ENCODE measurements at places on chromosomes 6 and 20.

DNA sequence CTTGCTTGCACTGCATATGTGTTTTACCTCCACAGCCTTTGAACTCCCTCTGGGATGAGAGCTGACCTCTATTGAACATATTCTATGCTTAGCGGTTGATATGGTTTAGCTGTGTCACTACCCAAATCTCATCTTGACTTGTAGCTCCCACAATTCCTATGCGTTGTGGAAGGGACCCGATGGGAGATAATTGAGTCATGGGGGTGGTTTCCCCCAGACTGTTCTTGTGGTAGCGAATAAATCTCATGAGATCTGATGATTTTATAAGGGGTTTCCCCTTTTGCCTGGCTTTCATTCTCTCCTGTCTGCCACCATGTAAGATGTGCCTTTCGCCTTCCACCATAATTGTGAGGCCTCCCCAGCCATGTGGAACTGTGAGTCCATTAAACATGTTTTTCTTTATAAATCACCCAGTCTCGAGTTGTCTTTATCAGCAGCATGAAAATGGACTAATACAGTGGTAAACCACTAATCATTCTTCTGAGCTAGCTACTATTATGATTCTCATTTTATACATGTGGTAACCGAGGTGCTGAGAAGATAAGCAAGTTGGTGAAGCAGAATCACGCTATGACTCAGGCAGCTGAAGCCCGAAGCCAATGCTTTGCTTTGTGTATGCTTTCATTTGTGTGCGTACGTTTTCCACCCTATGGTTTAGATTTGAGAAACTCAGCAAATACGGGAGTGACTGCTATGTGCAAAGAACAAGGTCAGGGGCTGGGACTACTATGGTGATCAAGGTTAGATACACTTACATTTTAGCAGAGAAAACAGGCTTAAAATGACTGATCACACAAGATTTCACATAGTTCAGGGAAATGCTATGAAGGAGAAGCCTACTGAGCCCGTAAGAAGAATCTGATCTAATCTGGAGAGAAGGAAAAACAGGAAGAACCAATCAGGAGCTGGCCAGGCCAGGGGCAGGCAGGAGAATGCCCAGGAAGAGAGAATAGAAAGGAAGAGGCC lies 363.5 kb downstream of the ESR1 start:
- DNase-seq, result peak; percentile 66

GRCh38 chr20:59001449-59002171 lies 5.4 kb downstream of the CTSZ start:
- no peak for DNase-seq

DNA sequence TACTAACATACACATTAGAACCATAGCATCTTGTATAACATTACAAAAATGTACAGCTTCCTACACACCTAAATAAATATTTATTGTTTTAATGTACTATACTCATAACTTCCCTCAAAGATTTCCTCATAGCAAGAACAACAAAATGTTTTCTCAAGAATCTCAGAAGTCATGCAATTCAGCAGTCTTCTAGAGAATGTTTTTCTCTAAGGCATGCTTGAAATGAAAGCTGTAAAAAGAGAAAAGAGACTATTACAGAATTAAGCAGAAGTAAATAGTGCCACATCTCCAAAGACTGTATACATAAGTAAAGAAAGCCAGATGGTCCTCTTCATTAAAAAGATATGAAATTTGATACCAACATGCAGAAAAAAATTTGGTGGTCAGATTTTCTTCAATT lies 672.2 kb downstream of the EPM2A start:
- no peak for DNase-seq

GRCh38 chr20:56974499-56975250 lies 291.8 kb downstream of the BMP7 start:
- no peak for DNase-seq

DNA sequence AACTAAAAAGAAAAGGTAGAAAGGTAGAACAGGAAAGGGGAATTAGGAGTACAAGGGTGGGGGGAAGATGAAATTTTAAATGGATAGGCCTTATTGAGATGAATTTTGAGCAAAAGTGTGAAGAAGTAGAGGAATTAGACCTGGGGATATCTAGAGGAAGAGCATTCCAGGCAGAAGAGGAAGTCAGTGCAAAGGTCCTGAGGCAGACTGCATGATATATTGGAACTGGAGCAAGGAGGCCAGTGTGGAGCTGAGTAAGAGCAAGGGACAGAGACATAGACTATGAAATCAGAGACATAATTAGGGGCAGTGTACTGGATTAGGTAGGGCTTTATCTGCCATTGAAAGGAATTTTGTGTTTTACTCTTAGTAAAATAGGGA lies 40.4 kb downstream of the MAPK14 start:
- no peak for DNase-seq

- peak; percentile 50 for DNase-seq
Observed at GRCh38 chr6:27177485-27178406, 69.8 kb upstream of the PRSS16 start.

DNA sequence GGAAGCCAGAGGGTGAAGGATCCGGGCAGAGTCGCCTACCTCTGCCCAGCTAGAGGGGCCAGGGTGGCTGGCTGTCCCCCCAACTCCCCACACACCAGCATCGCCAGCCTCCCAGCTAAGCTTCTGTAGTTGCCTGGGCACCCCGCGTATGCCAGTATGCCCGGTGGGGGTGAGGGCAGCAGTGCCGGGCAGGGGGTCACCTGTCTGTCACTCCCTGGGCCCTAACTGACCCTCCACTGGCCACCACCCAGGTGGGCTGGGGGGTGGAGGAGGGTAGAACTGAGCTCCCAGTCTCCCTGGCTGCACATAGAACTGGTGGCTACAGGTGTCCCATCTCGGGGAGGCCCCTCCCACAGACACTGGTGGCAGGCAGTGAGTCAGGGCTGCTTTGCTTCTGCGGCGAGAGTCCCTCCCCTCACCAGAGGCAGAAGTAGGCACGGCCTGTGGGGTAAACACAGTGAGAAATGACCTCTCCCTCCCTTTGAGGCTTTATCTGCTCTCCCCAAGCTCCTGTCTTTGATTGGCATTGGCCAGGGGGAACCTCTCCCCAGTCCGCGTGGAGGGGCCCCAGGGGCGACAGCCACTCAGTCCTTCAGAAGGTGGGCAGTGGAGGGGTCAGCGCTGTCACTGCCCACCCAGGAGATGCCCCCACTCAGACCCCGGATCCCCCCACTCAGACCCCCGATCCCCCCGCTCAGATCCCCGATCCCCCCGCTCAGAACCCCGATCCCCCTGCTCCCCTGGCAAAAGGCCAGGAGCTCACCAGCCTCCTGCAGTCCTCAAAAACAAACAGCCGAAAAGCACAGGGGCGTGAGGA lies 2.5 kb downstream of the NTSR1 start:
- DNase-seq, result peak; percentile 28

DNA sequence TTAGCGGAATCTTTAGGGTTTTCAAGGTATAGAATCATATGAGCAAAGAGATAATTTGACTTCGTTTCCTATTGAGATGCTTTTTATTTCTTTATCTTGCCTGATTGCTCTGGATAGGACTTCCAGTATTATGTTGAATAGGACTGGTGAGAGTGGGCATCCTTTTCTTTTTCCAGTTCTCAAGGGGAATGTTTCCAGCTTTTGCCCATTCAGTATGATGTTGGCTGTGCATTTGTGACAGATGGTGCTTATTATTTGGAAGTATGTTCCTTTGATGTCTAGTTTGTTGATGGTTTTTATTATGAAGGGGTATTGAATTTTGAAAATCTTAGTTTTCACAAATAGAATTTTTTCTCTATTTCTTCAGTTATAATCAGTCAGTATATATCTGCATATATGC lies 656.6 kb upstream of the MAP3K7 start:
- DNase-seq, result no peak

GRCh38 chr6:154791556-154792317 lies 58.5 kb downstream of the SCAF8 start:
- no peak for DNase-seq

GRCh38 chr6:116536216-116536621 lies 9.3 kb downstream of the TRAPPC3L start:
- no peak for DNase-seq

GRCh38 chr6:12007473-12007872 lies 4.6 kb upstream of the HIVEP1 start:
- no peak for DNase-seq

GRCh38 chr6:105539911-105540310 lies 137.0 kb upstream of the PREP start:
- no peak for DNase-seq

DNA sequence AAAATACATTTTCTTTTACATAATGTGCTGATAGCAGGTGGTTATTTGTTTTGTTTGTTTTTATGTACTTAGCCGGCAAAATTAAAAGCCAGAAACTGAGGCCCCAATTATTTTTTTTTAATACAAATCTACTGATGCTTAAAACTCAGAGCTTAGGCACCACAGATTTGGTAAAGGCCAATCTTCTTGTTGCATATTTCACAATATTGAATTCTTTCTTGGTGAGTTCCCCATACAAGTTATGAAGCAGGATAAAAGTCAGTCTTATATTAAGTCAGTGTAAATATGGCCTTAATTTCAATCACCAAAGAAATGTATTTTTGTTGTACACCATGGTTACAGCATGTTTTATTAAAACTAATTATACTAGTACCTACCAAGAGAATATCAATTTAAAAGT lies 16.3 kb upstream of the ZDHHC14 start:
- no peak for DNase-seq

GRCh38 chr6:16292432-16292831 lies 54.0 kb downstream of the GMPR start:
- no peak for DNase-seq

- DNase-seq, result no peak
Observed at GRCh38 chr6:12266571-12266970, 23.6 kb upstream of the EDN1 start.

- no peak for DNase-seq
Observed at GRCh38 chr6:132932588-132932987, 118.2 kb downstream of the RPS12 start.

GRCh38 chr20:59777331-59777725 lies 156.1 kb downstream of the SYCP2 start:
- DNase-seq, result no peak

GRCh38 chr6:93746892-93747291 lies 327.5 kb upstream of the EPHA7 start:
- DNase-seq, result no peak

DNA sequence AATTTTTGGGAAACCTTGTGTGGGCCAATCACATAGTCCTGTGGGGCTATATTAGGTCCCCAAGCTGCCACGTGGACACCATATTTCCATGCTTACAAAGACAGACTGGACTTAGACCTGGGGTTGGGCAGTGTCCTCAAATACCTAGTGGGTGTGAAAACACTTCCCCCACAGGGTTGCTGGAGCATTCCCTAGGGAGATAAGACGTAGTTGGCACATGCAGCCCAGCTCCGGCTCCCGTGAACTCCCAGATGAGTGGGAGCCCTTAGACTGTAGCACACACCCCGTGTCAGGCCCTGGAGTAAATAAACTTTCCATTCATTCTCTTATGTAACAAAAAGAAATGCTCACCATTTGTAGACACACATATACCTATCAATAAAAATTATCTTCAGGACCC lies 14.2 kb downstream of the KCNG1 start:
- DNase-seq, result no peak

GRCh38 chr20:4833074-4833728 lies 111.5 kb downstream of the PRND start:
- no peak for DNase-seq

All from stimulated activated CD4-positive, alpha-beta T cell treated with anti-CD3 and anti-CD28 coated beads, TNF-alpha, amount 100 ng/mL, for 24 hours (primary cell).